Stomach (tissue), 19 donors: ENCODE measurements at places on chromosomes 11 and 22.

GRCh38 chr22:36773935-36774334 is 2.0 kb downstream of the IFT27 start:
- no peak for DNase-seq

DNA sequence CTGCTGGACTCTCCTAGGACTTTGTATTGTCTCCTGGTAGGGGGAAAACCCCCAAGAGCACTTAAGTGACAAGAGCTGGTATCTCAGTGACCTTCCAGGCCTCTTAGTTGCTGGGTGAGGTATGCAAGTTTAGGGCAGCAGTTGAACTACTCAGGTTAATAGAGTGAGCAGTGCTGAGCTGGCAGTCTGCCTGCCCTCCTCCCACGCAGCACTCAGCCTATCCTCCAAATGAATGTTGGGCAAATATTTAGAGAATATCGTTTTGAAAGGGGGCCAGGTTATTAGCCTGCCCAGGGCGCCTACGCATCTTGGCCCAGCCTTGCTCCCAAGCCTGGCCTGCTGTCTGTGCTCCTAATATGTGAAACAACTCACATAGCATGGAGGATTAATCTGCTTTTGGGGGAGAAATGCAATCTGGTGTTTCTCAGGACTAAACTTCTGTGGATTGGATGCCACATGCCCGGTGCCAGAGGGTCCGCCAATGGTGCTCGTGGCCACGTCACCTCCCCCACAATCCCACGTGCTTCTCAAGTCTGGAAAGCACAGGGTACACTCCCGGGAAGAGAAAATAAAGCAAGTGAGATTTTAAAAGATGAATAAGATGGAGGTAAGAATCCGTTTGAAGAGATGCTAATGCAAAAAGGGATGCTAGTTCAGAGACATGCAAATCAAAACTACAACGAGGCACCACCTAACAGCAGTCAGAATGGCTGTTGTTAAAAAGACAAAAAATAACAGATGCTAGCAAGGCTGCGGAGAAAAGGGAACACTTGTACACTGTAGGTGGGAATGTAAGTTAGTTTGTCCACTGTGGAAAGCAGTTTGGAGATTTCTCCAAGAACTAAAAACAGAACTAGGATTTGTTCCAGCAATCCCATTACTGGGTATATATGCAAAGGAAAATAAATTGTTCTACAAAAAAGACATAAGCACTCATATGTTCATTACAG is 67.7 kb downstream of the SPON1 start:
- DNase-seq, result peak; percentile 79

DNA sequence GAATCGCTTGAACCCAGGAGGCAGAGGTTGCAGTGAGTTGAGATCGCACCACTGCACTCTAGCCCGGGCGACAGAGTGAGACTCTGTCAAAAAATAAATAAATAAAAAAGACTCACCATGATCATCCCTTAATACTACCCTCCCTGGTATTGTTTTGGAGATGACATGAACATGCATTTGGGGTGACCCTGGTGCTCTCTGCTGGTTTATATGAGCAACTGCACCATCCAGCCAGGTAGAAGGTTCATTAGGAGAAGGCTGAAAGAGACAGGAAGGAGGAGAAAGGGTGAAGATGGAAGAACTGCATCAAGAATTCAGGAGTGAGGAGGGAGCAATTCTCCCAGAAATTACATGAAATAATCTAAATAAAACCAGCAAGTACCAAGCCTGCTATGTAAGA is 37.8 kb downstream of the SLC5A1 start:
- peak; percentile 62 for DNase-seq

GRCh38 chr11:16261836-16262644 is 94.3 kb downstream of the SOX6 start:
- DNase-seq, result no peak

DNA sequence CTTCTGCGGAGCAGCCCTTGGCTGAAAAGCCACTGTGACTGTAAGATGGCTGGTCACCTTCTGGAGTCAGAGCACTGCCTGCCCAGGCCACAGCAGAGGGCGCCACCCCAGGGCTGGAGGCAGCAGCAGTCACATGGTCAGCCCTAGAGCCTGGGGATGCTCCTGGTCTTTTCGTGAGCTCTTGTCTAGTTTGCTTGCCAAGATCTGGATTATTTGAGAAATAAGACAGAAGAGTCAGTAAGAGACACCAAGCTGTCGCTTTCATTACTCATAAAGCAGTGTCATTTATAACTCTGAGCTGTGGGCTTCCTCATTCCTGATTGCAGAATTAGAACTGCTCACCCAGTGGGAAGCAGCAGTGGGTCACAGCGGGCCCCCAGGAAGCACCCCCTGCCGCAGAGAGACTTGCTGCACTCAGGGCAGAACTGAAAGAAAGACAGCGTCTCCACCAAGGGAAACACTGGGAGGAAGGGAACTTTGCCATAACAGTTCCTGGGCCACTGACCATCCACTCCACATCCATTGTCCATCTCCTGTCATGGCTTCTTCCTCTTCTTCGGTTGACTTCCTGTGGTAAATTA is 56.7 kb downstream of the PPP6R2 start:
- peak; percentile 42 for DNase-seq

DNA sequence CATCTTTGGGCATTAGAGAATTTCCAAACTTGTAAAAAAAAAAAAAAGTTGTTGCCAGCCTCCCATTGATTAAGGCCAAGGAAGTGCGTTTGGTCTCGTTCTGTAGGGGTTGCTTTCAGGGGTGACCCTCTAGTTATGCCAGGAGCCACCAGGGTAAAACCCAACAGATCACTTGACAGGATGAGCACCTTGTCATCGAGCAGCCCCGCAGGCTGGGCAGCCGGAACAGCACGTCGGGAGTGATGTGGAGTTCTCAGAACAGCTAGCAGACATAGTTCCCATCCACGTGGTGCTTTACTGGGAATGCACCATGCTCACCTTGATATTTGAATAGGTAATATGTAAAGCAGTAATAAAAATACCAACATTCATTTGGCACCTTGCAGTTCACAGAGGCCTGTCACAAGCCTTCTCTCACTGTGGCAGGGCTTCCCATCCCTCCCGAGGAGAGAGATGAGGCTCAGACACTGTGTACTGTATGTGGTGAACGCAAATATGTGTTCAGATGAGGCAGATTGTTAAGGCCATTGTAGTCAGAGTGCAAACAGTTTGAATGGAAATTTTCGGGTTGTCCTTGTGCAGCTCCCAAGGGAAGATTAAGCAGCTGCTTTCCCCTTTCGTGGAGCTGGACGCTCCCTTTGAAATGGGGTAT is 70.9 kb upstream of the SORL1-AS1 start:
- DNase-seq, result no peak
